Hematopoietic multipotent progenitor cell (in vitro differentiated cells): ENCODE measurements at places on chromosomes 7 and 10. TPM values are rescaled to one million over a fixed set of nuclear protein-coding genes. Genes with fewer than 3 reads are reported as not detected.

- peak; percentile 68 for DNase-seq
These were observed 163.7 kb upstream of the PRPS1L1 start for GRCh38 chr7:18191341-18191740.

DNA sequence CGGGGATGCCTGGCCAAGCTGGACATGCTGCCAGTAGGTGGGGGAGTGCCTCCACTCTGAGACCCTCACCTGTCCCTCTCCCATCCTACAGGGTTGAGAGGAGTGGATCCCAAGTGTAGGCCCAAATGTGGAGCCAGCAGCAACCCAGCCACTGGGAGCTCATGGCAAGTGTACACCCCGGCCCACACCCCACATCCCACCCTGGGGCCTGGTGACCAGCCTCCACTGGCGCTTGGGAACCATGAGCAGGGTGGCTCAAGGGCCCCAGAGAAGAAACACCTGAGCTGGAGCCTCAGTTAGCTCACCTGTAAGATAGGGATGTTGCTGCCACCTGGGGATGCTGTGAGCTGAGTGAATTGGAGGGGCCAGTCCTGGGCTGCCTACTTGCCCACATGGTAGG is 10.4 kb upstream of the RET start:
- no peak for DNase-seq

DNA sequence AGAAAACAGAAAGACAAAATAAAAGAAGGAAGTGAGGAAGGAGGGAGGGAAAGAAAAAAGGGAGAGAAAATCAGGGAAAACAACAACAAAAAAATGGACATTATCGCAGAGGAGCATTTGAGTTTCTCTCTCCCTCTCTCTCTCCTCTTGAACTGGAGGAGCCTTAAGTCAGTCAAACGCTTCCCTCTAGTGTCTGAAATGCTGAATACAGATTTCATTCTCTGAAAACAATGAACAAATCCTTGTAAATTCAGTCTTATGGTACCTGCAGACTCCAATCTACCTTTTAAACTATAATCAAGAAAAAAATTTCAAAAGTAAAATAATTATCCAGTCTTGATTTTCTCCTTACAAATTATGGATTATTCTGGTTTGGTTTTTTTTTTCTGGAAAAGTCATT is 89.2 kb upstream of the PFKP start:
- peak; percentile 39 for DNase-seq

DNA sequence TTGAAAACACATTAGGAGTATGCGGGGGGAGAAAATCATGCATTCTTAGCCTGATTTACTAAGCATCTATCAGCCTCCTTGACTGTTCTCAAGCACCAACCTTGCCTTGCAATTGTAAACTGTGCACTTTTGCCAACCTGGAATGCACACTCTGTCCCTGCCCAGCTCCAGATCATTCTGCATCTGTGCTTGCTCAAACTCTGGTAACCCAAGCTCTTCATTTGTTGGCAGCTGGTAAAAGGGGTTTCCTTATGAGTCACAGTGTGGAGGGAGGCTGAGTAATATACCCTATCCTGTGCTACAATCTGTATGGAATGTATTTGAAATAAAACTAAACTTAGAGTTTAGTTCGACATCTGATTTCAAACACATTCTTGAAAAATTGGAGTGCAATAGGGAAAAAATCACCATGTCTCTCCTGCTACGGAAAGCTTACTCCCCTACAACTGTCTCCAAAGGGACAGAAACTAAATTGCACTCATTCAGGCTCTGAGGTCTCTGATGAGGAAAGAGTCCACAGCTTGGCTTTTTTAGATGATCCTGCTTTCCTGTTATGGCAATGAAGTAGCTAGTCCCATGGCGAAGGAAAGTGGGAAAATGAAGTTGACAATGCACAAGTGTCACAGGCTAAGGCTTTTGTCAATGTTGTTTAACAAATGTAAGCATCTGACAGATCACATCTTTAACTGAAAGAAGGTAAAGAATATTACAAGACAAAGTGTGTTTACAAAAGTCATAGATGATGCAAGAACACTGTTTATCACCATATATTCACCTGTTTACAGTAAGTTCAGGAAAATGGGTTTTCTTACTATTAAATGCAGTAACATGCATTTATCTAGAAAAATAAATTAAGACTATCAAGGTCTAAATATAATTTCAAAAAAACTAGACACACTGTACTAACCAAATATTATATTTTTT is 61.9 kb downstream of the TES start:
- no peak for DNase-seq

ABCA13 gene
- 4.3 TPM for total RNA-seq

DNA sequence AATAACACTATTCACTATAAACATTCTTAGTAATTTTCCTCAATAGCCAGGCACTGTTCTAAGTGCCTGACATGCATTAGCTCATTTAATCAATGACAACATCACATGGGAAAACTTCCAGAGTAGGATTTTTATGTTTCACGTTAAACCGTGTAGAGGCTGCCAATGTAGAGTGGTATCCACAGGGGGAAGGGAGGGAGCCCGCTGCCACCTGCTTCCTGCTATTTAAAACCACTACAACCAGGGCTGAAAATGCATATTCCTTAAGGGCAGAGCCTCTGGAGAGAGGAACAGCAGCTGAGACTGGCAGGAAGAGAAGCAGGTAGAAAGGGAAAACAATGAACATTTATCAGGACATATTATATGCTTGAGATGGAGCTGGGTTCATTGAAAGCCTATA is 684.3 kb upstream of the AUTS2 start:
- DNase-seq, result no peak

CCDC172 gene
- total RNA-seq, result not detected

OGDHL gene
- total RNA-seq, result 0.27 TPM

GRCh38 chr10:33067917-33068316 is 109.9 kb upstream of the ITGB1 start:
- DNase-seq, result no peak

DNA sequence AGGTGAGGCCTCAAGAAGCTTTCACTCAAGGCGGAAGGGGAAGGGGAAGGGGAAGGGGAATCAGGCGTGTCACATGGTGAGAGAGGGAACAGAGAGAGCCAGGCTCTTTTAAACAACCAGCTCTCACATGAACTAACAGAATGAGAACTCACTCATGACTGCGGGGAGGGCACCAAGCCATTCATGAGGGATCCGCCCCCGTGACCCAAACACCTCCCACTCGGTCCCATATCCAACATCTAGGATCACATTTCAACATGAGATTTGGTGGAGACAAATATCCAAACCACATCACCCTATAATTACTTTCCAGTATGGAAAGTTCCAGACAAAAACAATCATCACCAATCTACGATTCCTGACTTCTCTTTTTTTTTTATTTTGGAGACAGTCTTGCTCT is 22.9 kb downstream of the HIP1 start:
- DNase-seq, result no peak
